ENCODE measurements at places on chromosomes 12 and 14.

DNA sequence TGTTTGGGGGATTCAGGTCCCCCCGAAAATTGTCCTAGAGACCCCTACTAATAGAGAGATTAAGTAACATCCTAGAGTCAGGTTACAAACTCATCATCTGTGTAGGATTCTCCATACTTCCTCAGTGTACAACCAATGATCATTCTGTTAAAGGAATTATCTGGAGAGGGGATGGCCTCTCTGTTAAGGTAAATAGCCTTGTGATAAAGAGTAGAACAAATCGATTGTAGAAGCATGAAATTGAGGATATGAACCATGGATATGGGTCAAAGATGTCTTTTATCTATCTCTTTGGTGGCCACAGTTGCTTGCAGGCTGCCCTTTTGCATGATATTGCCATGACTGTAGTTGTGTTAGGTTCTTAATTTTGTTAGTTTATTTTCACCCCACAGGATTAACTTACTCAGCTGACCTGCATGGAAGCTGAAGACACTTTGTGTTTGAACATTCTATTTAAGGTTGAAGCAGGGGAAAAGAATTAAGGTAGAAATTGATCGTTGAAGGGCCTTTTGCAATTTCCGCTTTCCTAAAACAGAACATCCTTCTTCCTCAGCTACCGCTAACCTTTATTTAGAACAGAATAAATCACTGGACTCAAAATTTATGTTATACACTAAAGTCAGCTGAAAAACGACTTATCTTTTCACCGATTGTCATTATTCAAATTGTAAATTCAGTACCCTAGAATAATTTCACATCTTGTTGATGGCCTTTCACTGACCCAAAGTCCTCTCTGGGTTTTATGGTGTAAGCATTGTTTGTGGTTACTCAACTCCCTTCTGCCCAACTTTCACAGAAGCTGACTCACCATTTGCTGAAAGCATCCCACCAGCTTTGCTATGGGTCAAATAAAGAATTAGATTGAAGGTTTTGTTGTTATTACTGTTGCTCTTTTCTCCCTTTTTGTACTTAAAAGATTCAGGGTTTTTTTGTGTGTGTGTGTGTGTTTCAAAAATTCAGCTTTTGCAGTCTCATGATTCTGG, 52.3 kb downstream of the IRAK3 start:
- no peak for DNase-seq

GRCh38 chr14:67987606-67988005, 168.0 kb downstream of the RAD51B start:
- DNase-seq, result no peak

DNA sequence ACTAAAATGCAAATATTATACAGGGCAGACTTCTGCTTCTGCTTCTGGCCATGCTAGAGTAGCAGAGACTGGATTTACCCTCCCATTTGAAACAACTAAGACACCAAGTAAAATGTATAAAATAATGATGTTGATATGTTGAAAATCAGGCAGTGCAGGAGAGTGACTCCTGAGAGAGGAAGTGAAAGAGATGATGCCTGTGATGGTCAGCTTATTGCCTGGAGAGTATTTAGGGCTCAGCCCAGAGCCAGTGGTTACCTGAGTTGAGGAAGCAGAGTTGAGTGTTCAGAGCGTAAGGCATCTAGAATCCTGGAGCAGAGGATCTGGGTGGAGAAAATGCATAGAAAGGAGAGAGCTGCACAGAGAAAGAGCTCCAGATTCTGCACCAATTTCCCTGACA, 131.8 kb upstream of the C14orf180 start:
- no peak for DNase-seq

DNA sequence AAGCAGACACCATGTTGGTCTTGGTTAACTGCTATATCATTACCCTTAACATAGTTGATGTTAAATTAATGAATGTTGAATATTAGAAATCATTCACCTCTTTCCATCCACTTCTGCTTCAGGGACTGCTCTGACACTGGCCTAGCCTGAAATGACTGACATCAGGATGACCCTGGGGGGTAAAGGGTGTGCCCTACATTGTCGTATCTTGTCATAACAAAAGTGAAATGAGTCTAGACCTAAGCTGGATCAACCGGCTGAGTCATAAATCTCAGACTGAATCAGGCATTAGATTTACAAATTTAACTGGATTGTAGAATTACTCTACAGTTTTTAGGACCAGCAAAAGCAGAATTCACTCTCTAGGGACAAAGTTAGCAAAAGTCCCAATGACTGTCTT, 35.3 kb downstream of the KICS2 start:
- no peak for DNase-seq

- no peak for DNase-seq
Measured at GRCh38 chr14:52891800-52892199, 59.0 kb downstream of the FERMT2 start.

DNA sequence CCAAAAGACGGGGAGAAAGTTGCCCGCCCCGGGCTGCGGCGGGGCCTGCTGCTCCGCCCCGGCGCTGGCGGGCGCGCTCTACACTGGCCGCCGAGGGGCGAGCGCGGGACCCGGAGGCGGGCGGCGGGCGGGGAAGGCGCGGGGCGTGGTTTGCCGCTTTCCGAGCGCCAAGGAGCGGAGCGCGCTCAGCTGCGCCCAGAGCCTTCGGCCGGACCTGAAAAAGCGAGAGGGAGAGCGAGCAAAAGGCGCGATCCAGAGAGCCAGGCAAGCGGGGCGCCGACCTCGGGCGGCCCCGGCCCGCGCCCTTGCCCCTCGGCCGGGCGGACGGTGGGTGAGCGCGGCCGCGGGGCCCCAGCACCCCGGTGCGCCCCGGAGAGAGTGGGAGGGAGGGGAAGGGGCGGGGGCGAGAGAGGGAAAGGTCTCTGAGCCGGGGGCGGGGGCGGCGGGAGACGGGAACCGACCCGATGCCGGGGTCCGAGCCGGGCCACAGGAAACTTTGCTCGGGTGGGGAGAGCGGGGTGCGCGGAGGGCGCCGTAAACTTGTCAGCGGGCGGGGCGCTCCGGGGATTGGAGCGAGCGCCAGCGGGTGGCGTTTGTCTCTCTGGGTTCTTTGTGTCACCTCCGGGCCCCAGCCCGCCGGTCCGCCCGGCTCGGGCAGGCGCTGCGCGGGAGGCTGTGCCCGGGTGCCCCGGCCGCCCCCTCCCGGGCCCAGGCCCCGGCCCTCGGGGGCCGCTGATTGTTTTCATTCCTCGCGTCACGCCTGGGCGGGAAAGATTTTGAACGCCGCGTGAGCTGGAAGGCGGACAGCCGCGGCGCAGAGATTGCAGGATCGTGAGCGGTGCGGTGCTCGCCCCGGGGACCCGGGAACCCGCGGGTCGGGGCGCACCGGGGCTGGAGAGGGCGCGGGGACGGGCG, at the start of gene SYNE2:
SYNE2 (plus strand) TSS at position 188 of the 915 bp plus-strand sequence. CDS start 56,145 bp downstream, outside the sequence.
- DNase-seq, result peak; percentile 67

- no peak for DNase-seq
Measured at GRCh38 chr12:19886065-19886464, 446.8 kb downstream of the AEBP2 start.

GRCh38 chr12:111411185-111411764, 5.6 kb downstream of the SH2B3 start:
- no peak for DNase-seq

GRCh38 chr12:18837025-18837424, 99.1 kb downstream of the CAPZA3 start:
- DNase-seq, result no peak

DNA sequence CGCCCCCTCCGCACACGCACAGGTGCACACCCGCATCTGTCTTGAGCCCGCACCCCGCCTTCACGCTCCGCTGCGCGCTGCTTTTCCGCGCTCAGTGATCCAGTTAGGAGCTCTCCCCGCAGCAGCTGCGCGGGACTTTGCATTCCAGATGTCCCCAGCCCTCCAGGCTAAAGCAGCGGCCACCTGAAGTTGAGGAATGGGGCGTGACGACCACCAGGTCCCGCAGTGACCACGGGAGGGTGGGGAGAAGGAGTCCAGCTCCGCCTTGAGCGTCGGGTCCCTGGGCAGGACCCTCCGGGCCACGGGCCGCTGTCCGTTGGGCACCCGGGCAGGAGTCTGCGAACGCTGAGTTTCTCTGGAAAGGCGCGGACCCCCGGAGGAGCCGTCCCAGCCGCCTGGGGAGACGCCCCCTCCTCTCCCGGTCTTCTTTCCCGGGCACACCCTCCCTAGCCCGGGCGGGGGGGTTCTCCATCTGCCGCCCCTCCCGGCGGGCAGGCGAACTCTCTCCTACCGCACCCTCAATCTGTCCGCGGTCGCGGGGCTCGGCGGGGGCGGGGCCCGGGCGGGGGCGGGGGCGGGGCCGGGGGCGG, 334 bp upstream of the TMEM132C start:
- no peak for DNase-seq

DNA sequence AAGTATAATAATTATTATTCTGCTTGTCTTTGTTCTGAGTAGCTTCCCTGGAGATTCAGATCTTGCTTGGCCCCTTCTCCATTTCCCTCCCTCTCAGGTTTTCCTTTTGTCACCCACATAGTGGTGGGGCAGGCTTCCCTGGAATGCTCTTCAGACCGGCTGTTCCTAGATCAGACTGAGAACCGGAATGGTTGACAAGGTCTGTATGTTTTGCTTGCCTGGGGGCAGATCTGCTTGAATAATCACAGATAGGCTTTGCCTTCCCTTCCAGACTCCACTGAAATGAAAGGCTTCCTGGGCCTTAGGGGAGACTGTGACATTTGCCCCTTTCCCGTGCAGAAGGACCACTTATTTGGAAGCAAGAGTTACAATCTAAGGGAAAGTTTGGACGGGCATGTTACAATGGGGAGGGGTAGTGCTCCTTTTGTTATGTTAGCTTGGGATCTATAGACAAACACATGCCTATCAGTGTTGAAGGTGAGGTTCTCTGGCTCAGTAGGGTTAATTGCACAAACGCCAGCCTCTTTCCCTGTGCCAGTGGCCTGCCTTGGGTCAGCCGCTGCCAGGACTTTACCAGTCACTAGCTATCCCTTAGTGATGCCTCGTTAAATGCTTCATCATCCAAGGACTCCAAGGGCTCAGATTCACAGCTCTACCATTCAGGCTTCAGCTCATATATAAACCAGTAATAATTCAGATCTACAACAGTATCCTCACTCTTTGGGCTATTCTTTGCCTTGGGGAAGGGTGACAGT, 178.6 kb downstream of the SNAPC1 start:
- no peak for DNase-seq

DNA sequence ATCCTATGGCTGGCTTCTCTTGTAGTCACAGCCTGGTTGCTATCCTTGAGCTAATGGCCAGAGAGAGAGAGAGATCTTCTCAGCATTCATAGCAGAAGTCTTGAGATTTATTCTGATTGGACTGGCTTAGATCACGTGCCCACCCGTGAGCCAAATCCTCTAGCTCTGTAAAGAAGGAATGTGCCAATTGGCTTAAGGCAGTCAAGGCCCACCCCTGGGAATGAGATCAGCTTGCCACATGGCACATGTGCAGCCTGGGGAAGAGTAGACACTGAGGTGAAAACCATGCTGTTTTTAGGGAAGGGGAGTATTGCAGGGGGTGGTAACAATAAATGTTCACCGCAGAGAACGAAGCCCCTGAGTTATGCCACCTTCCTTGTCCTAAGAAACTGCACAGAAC, 36.3 kb downstream of the PLEKHG7 start:
- DNase-seq, result no peak

DNA sequence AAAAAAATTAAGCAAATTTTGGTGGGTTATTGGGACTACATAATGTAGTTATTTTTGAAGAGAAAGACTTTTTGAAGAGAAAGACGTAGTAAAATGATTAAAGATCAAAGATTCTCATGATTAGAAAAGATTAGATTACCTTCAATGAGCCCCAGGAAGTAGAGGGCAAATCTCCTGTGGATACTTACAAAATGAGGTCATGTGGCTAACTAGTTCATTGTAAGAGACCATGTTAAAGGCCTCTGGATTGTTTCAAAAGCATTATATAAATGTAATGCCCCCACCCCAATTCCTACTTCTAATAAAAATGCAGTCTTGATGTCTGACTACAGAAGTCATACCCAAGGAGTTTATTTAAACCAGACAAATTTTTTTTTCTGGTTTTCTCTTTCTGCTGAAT, 93.3 kb downstream of the ERGIC2 start:
- DNase-seq, result no peak

DNA sequence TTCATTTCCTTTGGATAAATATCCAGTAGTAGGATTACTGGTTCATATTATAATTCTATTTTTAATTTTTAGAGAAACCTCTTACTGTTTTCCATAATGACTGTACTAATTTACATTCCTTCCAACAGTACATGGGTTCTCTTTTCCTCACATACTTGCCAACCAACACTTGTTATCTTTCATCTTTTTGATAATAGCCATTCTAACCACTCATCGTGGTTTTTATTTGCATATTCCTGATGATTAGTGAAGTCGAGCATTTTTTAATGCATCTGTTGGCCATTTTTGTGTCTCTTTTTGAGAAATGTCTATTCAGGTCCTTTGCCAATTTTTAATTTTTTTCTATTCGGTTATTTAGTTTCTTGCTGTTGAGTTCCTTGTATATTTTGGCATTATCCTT, 457.7 kb upstream of the PDE3A start:
- no peak for DNase-seq

- DNase-seq, result no peak
Measured at GRCh38 chr12:122515275-122515674, 11.5 kb downstream of the RSRC2 start.

- DNase-seq, result no peak
Measured at GRCh38 chr14:92945959-92946846, 23.3 kb downstream of the CHGA start.

GRCh38 chr12:89756585-89757398, 48.2 kb upstream of the ATP2B1 start:
- DNase-seq, result peak; percentile 65

DNA sequence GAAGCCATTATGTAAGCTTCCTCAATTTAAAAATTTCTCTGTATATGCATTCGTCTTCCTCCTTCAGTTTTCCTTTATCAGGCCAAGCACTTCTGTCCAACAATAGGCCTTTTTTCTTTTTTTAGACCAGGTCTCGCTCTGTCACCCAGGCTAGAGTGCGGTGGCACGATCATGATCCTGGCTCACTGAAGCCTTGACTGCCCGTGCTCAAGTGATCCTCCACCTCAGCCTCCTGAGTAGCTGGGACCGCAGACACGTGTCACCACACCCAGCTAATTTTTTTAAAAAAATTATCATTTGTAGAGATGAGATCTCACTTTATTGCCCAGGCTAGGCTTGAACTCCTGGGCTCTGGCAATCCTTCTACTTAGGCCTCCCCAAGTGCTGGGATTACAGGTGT, 25.8 kb downstream of the TAOK3 start:
- no peak for DNase-seq

GRCh38 chr12:102120886-102121285, 903 bp downstream of the PARPBP start:
- DNase-seq, result no peak

DNA sequence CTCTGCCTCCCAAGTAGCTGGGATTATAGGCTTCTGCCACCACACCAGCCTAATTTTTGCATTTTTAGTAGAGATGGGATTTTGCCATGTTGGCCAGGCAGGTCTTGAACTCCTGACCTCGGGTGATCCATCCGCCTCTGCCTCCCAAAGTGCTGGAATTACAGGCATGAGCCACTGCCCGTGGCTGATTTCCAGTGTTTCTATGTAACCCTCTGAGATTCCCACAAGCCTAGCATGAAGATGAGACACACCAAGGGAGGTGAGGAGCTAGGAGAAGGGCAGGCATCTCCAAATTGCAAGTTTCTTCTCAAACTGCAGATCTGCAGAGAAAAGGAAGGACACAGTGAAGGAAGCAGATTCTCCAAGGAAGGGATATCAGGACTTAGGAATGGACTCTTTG, 125.0 kb downstream of the CACNA1C start:
- no peak for DNase-seq

GRCh38 chr14:75630695-75631452, 29.8 kb downstream of the ERG28 start:
- DNase-seq, result no peak

- DNase-seq, result no peak
Measured at GRCh38 chr12:65500091-65500900, 221.8 kb downstream of the MSRB3 start.

- DNase-seq, result no peak
Measured at GRCh38 chr12:107349008-107349747, 255.8 kb upstream of the CRY1 start.
